ENCODE measurements at places on chromosomes 6 and 20.

- DNase-seq = no peak
These were observed 37.2 kb downstream of the TRMT6 start for GRCh38 chr20:5913166-5913565.

- DNase-seq = no peak
These were observed 24.5 kb downstream of the TTBK1 start for GRCh38 chr6:43267619-43268354.

DNA sequence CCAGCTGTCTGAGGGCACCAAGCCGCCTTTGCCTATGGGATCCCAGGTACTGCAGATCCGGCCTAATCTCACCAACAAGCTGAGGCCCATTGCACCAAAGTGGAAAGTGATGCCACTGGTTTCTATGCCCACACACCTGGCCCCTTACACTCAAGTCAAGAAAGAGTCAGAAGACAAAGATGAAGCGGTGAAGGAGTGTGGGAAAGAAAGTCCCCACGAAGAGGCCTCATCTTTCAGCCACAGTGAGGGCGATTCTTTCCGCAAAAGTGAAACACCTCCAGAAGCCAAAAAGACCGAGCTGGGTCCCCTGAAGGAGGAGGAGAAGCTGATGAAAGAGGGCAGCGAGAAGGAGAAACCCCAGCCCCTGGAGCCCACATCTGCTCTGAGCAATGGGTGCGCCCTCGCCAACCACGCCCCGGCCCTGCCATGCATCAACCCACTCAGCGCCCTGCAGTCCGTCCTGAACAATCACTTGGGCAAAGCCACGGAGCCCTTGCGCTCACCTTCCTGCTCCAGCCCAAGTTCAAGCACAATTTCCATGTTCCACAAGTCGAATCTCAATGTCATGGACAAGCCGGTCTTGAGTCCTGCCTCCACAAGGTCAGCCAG, 283.0 kb downstream of the TSHZ2 start:
- DNase-seq = no peak

DNA sequence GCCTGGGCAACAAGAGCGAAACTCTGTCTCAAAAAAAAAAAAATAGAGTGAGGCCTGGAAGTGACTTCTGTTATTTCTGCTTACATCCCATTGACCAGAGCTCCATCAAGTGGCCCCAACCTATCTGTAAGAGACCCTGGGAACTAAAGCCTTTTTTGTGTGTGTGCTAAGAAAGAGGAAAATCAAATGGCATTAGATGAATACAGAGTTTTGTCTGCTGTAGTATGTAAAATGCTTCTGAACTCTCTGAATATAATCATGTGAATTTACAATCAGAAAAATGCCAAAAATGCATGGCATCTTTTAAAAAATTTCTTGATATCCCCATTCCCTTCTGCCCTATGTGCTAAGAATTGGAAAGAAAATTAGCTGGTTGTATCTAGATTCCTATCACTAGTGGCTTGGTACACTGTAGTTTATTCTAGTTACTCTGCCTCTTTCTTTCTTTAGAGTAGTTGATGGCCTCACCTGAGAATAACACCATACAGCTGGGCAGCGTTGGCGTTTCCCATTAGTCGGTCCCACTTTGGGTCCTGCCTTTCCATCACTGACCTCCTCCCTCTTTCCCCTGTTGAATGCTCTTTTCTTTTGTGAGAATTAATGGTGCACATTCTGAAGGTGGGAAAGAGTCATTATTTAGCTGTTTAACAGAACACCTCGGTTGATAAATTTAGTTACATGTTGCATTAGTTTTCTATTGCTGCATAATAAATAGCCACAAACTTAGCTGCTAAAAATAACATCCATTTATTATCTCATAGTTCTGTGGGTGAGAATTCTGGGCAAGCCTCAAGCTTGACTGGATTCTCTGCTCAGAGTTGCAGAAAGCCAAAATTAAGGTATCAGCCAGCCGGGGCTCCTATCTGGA, 38.2 kb downstream of the SAMD5 start:
- no peak for DNase-seq

GRCh38 chr20:37223053-37223452, 38.6 kb downstream of the GHRH start:
- DNase-seq = no peak

- no peak for DNase-seq
These were observed 15.8 kb upstream of the LIN28B start for GRCh38 chr6:104940893-104941728.

- no peak for DNase-seq
These were observed 103.7 kb upstream of the SOX4 start for GRCh38 chr6:21489826-21490225.

- DNase-seq = no peak
These were observed 49.3 kb downstream of the CD83 start for GRCh38 chr6:14166839-14167238.

- no peak for DNase-seq
These were observed 388.8 kb downstream of the THBS2 start for GRCh38 chr6:168864541-168865460.

DNA sequence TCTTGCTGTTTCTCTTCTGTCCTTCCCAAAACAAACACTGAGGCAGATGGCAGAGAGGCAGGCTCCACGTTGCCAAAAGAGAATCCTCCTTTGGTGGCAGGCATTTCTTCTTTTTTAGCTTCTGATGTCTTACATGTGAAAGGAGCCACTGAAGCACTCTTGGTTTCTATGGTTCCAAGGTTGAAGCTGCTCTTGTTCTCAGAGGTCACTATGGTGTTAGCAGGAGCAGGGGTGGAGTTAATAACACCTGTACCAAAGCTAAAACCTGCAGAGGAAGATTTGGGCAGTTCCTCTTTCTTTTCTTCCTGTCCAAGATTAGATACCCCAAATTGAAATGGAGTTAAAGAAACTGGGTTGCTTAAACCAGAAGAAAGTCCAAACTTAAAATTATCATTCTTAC, 28.8 kb downstream of the FAM8A1 start:
- DNase-seq = no peak

DNA sequence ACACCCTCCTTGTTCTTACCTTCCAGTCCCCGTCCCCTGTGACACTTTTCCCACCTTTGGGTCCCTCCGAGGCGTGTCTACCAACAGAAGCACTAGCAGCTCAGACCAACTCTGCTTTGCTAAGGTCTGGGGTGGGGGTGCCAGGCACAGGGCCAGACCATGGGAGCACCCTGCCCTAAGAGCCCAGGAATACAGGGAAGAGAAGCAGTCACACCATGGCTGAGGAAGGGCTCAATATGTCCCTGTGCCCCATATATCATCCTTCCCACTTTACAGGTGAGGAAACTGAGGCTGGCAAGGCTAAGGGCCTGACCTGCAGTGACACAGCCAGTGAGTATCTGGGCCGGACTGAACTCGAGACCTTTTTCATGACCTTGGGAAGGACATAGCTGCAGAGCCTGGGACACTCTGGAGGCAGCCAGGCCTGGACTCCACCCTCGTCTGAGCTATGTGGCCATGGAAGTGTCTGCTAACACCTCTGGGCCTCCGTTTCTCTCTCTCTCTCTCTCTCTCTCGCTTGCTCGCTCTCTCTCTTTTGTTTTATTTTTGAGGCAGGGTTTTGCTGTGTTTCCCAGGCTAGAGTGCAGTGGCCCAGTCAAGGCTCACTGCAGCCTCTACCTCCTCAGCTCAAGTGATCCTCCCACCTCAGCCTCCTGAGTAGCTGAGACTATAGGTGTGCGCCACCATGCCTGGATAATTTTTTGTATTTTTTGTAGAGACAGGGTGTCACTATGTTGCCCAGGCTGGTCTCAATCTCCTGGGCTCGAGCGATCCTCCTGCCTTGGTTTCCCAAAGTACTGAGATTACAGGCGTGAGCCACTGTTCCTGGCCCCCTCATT, 156.7 kb downstream of the GRM4 start:
- no peak for DNase-seq

- DNase-seq = no peak
These were observed 18.2 kb upstream of the OCSTAMP start for GRCh38 chr20:46568570-46569129.

DNA sequence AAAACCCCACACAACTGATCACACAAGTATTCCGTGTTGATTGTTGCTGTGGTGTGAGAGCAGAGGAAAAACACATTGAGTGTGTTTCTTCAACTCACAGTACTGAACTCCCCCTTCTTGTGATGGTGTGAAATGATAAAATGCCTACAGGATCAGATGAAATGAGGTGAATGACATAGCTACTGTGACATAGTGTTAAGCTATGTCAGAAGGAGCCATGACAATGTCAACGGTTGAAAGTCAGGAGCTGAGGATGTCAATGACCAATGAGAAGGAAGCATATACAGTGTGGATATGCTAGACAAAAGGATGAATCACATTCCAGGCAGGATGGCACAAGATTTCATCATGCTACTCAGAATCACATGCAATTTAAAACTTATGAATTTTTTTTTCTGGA, 38.8 kb downstream of the WASF1 start:
- no peak for DNase-seq

- DNase-seq = no peak
These were observed 12.1 kb downstream of the NHSL1 start for GRCh38 chr6:138487102-138487604.

GRCh38 chr6:142207265-142207877, 60.3 kb downstream of the VTA1 start:
- DNase-seq = no peak

DNA sequence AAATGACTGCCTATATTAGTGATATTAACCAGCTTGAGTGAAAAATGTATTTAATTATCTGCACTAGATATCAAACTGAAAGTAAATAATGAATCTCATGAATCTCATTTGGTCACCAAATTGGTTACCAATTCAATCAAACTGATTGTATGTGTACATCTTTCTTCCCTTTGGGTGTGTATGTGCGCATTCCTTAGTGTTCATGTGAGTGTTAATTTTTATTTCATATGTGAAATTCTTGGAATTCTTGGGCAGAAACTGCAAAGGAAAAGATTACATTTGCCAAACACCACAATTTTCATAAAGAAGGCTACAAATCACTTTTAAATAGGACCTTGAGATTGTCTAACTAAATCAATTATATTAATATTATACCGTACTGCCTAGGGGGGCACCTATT, 648.4 kb upstream of the MARCKS start:
- no peak for DNase-seq

All from activated effector memory CD4-positive, alpha-beta T cell treated with Interleukin-2 at 50 U/mL for 16 hours (primary cell).